ENCODE measurements at places on chromosomes 5 and 9.

DNA sequence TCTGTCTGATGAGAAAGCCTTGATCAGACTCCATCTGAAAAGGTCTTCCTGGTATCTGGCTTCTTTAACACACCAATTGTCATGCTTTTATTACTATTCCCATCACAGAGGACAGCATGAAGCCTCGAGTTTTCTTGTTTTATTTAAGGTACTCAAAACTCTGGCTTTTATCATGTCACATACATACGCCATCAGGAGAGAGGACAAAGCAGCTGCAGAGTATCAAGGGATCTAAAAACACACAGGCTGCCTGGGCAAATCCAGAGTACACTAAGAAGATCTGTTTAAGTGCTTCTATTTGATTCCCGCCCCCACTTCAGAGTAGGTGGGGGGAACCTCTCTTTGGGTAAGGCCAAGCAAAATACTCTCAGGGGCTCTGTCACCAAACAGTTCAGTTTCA, 277.2 kb downstream of the SPOCK1 start:
- DNase-seq = no peak

GRCh38 chr9:114046875-114047274, 31.2 kb downstream of the AMBP start:
- DNase-seq = no peak

DNA sequence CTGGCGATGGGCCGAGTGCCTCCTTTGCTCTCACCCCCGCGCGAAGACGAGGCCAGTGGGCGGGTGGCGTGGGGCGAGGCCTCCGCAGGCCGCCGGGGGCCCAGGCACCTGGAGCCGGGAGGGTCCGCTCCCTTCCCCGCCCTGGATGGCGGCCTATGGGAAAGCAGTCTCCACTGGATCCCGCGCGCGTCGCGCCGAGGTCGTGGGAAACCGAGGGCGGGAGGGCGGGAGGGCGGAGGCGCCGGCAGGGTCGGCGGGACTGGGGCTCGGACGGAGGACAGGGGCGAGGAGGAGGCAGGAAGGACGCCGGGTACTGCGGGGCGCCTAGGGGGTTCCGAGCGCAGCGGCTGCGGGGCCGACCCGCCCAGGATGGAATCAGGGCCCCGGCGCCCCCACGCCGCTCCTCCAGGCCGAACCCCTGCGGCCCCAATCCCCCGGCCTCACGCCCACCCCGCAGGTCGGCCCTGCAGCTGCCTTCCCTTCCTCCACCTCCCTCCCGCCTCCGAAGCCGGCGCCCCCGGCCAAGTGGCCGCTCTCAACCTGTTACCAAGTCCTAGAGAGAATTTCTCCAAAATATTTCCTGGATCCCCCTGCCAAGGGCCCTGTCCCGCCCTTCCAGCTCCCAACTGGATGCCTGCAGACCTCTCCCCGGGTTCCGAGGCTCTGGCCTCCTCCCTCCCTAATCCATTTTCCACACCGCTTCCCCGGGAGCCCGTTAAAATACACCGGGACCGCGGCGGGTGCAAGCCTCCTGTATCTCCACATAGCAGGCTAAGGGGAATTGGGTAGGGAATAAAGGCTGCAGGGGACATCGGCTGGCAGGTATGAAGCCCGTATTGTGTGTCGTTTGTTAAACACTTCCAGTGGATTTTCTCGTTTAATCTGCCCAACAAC, 146.3 kb downstream of the ERCC6L2 start:
- no peak for DNase-seq

- DNase-seq = no peak
Observed at GRCh38 chr5:159802661-159803060, 113.6 kb upstream of the ADRA1B start.

- DNase-seq = peak; percentile 76
Observed at GRCh38 chr5:14816374-14816998, 55.1 kb downstream of the ANKH start.

DNA sequence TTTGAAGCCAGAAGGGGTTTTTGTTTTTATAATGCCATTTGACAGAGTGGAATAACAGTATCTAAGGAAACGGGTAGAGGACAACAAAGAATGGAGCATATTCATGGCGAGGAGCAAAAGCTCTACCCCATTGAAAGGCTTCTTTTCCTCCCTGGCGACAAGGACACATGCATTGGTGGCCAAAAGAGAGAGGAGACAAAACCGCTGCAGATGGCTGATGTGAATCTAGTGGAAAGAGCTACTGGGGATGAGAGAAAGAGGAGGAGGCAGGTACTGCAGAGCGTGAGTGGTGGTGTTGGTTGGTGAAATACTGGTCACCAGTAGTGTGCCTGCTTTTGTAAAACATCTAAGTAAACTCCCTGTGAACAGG, 491 bp downstream of the APC start:
- peak; percentile 36 for DNase-seq

DNA sequence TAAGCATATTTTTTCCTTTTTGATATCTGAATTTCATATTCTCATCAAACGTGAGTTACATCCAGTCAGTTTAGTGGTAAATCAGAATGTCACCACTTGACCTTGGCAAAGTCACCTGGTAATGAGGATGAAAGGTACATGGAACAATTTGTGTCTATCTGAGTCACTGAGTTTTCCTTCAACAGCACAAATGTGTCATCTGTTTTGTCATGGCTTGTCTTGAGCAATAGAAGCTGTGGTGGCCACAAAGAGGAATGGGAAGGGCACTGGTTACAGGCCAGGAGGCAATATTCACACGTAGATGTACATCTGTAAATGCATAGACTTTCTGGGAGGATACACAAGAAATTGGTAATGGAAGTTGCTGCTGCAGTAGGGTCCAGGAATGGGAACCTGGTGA, 8.4 kb upstream of the ZNF474 start:
- no peak for DNase-seq

DNA sequence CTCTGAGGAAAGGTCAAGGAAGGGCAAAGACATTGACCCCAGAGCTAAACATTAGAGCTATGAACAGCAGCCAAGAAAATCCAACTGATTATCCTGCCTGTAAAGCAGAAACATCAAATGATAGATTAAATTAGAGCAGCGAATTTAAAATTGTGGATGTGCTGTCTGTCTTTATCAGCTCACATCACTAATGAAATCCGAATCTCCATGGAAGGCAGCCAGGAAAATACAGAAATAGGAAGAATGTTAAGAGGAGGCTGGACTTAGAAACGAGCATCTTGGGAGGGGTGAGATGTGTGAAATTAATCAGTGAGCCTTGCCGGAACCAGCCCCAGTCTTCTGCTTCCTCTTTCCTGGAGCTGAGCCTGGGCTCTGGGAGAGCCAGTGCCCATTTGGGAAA, 191.0 kb downstream of the PJA2 start:
- DNase-seq = no peak

DNA sequence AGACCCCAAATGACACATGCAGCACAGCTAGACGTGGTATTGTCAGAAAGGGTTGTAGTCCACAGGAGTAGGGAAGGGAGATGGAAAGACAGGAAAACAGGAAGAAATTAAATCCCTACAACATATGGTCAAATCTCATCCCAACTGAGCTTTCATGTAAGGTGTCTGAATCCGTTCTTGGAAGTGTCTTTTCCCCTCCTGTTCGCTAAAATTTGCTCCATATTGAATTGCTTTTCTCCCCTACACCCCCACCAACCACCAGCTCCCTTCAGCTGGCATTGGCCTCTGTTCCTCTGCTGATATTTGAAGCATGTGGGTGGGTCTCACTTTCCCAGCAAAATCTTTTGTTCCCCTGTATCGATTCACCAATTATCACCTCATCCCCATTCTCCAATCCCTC, 376.2 kb upstream of the WWC1 start:
- DNase-seq = no peak

GRCh38 chr5:28329176-28329575, 1290.8 kb upstream of the CDH9 start:
- no peak for DNase-seq

DNA sequence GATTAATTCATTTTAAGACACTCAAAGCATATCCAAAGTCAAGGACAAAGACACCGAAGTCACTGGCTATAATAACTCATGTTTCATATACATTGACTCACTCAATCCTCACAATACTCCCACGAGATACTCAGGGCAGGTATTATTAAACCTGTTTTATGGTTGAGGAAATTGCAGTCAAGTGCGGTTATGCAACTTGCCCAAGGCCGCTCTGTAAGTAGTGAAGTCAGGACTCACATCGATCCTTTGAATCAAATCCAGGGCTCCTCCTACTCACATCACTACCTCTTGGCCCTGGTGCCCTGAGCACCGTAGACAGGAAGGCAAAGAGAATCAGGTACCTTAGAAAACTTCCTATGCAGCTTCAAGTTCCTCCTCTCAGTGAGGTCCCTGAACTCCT, 87.8 kb upstream of the APC start:
- no peak for DNase-seq

- DNase-seq = no peak
Observed at GRCh38 chr5:181044093-181044599, 4.1 kb downstream of the BTNL9 start.

DNA sequence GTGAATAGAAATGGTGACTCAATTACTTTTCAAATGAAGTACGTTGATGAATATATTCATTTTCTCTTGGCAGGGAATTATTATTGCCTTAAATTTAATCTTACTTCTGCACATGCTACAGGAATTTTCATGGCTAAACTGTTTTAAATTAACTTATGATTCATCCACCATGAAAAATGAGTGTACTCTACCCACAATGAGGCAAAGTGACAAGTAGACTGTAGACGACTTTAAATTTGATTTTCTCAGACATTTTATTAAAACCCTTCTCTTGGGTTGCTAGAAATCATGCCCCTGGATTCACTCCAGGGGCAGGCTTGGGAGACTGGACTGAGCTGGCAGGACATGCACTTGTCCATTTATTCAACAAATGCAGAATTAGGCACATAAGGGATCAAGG, 23.5 kb upstream of the ERAP2 start:
- no peak for DNase-seq

DNA sequence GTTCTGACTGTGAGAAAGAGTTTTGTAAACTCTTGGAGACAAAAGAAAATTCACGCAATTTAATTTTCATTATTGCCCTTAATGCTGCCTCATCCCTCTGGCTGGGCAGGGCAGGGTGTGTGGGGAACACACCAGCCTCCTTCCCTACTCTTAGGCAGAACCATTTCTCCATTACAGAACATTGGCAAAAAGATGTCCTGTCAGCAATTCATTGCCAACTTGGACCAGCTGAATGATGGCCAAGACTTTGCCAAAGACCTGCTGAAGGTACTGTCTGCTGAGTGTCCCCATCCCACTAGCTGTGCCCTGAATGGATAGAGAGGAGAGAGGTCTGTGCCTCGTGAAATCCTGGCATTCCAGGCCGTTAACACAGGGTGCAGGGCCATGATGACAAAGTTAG, 37.9 kb downstream of the PSD2 start:
- DNase-seq = no peak

- DNase-seq = no peak
Observed at GRCh38 chr9:36748322-36748899, 175.7 kb downstream of the MELK start.

DNA sequence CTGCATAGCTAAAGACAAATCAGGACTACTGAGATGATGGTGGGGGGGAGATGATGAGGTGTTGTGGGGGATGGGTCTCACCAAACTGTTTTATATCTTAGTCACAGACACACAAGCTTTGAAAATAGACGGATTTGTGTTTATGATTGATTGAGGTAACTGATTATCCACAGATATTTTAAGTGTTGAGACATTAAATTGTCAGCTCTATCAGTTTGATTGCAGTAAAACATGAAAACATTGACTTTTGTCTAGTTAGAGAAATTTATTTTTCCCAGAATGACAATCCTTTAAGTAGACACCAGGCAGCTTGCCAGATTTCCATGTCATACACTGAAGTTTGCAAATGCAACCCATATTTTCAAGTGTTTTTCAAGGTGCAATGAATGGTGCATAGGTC, 149.8 kb downstream of the NR2F1-AS1 start:
- DNase-seq = no peak

GRCh38 chr5:113090336-113091106, 113.9 kb downstream of the DCP2 start:
- no peak for DNase-seq

GRCh38 chr9:93116072-93116961, 17.7 kb downstream of the NINJ1 start:
- no peak for DNase-seq

GRCh38 chr5:40150896-40151295, 528.8 kb upstream of the PTGER4 start:
- DNase-seq = no peak

- no peak for DNase-seq
Observed at GRCh38 chr5:150301170-150301505, 1.6 kb downstream of the ARSI start.

DNA sequence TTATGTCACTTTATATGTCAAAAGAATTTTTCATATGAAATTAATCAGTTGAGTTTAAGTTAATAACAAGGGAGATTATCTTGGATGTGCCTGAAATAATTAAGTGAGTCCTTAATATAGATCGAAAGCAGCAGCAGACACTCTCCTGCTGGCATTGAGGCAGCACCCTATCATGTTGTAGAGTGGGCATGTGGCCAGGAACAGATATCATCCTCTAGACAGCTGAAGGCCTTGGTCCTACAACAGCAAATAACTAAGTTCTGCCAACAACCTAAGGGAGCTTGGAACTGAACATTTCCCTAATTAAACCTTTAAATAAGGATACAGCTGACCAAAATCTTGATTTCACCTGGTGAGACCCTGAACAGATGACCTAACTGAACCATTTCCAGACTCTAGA, 25.8 kb upstream of the UGT3A1 start:
- no peak for DNase-seq

DNA sequence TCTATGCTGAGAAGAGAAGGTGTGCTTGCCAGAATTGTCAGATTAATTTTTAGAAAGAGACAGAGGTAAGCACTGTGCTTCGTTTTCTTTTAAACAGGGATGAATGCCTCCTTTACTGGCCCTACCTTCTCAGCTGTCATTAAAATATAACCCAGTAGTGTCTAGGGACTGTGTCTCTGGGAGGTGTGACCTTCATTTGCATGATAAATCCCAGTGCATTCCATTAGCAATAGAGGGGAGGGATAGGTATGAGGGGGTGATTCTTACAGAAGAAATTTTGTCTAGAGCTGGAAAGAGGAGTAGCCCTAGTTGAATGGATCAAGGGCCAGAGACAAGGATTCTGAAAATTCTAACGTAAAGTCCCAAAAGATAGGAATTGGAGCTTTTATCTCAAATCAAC, 351.5 kb downstream of the BNC2 start:
- DNase-seq = no peak

DNA sequence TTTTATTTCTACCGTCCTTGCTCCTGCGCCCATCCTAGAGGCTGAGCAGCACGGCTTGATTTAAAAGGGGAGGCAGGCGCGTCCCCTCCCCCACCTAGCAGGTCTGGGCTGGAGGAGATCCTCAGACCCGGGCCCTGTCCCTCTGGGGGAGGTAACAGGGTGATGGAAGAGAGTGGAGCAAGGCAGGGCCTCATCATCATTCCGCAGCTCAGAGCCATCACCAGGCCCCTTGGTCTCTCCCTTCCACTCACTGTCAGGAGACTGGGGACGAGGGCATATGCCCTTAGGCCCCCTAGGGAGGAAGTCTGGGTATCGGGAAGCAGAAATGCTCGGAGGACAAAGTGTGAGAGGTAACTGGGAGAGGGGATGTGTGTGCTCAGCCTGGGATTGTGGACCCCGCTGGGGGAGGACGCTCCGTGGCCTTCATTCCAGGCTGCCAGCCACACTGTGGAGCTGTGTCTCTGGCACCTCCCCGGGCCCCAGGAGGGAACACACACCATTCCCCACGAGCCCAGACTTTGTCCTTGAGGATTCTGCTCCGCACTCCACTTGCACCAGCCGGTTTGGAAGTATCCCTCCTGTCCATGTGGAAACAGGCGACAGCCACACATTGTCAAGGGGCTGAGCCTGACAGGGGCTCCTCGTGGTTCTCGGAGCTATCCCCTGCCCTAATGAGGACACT, 761 bp downstream of the REEP2 start:
- peak; percentile 49 for DNase-seq

Data from cerebellum (tissue), 4 donors.